Activated CD4-positive, CD25-positive, alpha-beta regulatory T cell treated with anti-CD3 and anti-CD28 coated beads, Interleukin-2, amount 50 U/mL, for 72 hours (primary cell): ENCODE measurements at places on chromosomes 5 and 9.

DNA sequence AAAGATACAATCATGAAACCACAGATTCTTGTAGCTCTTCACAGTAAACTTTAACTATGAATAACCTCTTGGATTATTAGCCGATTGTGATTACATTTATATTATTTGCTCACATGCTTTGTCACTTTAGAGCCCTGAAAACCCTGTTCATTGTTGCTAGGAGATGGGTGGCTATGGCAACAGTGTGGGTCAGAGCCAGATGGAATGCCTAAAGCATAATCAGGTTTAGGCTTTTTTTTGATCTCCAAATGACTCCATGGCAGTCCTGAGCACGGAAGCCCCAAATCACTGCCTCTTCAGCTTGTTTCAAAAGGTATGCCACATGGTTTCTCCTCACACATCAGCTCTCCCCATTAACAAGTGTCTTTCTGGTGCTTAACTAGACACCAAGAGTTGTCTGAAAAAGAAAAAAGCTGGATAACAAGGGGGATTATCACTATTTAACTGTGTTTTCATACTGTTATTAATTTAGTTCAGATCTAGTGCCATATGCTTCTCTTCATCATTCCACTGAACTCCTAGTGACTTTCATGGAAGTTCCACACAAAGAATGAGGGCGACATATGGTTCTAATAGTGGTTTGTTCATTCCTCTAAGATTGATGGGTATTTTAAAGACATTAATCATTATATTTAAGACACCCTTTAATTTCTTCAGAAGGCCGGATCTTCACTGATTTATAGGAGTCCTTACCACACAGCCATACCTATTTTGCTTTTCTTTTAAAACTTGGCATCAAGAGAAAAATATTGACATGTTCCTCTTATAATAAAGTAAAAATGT is 88.8 kb upstream of the PAM start:
- no peak for DNase-seq

DNA sequence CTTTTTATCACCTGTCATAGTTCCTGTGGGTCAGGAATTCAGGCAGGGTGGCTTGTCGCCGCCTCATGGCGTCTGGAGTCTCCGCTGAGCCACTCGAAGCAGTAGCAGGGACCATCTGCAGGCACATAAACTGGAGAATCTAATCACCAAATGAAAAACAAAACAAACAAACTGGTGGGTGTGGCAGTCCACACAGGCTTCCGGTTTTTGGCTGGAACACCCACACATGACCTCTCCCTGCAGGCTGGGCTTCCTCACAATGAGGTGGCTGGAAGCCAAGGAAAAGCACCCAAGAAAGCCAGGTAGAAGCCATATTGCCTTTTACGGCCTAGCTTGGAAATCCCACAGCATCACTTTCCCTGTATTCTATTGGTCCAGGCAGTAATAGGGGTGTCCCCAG is 197.0 kb downstream of the SYK start:
- no peak for DNase-seq

DNA sequence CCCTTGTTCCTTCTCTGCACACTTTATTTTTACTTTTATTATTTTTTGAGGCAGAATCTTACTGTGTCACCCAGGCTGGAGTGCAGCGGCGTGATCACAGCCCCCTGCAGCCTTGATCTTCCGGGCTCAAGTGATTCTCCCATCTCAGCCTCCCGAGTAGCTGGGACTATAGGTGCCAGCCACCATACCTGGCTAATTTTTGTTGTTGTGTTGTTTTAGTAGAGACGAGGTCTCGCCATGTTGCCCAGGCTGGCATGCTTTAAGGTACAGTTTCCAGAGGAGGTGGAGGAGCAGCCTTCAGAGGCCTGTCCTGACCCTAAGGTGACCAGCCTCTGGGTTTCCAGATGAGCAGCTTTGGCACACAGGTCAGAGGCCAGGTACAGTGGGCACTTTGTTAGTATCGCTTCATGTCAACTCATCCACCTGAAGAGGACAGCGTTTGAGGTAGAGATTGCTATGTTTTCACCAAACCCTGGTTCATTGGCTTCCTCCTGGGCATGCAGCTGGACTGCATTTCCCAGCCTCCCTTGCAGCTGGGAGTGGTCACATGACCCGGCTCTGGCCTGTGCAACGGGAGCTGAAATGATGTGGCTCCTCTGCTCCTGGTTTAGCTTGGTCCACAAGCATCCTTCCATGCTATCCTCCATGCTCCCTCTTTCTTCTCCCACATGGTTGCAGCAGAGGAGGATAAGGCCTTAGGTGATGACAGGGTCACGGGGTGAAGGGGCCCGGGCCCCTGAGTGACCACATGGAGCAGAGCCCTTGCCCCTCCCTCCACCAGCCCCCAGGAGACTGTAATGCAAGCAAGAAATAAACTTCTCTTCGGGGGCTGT is 139.3 kb upstream of the IER5L start:
- DNase-seq = peak; percentile 28

DNA sequence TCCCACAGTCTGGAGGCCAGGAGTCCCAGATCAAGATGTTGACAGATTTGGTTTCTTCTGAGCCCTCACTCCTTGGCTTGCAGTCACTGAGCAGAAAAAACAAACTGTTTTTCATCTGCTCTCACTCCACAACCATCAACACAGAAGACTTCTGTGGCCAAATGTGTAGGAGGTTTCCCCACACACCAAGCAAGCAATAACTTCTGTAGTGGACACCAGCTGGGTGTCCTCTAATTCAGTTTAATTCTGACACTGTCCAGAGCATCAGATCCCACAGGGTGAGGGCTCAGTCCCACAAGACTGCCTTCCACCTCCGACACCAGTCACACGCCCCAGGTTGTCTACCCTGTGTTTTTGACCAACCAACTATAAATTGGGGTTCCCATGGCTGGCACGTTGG is 209.9 kb downstream of the AOPEP start:
- no peak for DNase-seq

DNA sequence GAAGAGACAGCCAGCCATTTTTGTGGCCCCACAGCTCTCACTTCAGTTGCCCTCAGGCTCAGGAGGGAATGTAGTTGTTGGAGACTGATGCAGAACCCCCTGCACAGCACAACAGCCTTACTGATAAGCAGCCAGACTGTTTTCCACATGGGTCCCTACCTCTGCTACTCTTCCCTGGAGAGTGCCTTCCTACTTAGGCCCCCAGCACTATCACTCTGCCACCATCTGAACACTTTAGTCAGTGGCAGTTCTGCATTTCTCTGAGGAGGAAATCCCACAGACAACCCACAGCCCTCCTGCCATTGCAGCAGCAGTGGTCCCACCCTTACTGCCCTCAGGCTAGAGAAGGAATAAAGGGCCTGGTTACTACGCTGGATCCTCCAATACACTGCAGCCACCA is 61.8 kb upstream of the PTPRD start:
- DNase-seq = no peak

GRCh38 chr5:38607930-38608564 is 51.6 kb upstream of the LIFR start:
- DNase-seq = no peak
